ENCODE measurements at places on chromosomes 12 and 14. TPM values are rescaled to one million over a fixed set of nuclear protein-coding genes. Genes with fewer than 3 reads are reported as not detected.

DNA sequence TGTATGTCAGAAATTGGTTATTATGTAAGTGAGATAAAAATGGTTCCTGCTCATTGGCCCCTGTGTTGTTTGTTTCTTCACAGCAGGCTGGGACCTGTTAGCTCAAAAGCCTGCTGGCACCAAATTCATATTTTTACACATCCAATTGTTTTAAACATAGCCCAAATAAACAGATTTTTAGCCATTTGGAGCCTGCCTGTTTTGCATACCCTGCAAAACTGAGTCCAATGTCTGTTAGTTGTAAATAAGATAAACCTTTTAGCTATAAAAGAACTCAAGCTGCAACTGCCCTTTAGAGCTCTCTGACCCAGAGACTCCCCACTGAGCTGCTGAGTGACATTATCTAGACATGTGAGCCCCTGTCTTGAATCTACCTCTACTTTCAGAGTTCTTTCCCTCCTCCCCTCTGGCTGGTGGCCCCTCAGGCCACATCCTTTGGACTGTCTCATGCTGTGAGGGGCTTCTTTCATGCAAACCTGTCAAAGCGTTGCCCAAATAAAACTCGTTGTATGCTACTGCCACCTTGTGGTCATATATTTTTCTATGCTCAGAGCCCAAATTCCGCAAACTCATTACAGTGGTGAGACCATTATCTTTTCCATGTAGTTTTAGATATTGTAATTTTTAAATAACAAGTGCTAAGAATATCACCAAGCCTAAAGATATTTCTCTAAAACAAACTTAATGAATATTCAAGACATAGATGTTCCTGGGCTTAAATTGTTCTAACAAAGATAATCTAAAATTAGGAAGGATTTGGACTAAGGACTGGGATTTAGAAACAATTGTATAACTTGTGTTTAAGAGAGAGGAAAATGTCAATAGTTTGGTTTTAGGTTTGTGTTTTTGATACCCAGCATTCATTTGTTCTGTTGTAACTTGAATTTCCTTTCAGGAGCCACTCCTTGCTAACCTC lies 337.9 kb downstream of the AACS start:
- H3K4me1 ChIP-seq: no peaks in the 10 kb centered on the region
- DNase-seq: no peak
- H3K4me3 ChIP-seq: no peak overlapping the region
- no peaks in the 10 kb centered on the region for H3K27me3 ChIP-seq
- no peaks in the 10 kb centered on the region for H3K36me3 ChIP-seq

- no peaks in the 10 kb centered on the region for H3K27me3 ChIP-seq
- no peak overlapping the region for H3K27ac ChIP-seq
- no peak for DNase-seq
- H3K36me3 ChIP-seq: no peaks in the 10 kb centered on the region
Observed at GRCh38 chr12:13443498-13443897, 247.0 kb downstream of the EMP1 start.

GRCh38 chr14:100041271-100041670 lies 24.0 kb upstream of the EVL start:
- H3K36me3 ChIP-seq: no peaks in the 10 kb centered on the region
- H3K27ac ChIP-seq: no peak overlapping the region
- no peaks in the 10 kb centered on the region for H3K27me3 ChIP-seq
- no peak for DNase-seq
- no peaks in the 10 kb centered on the region for H3K4me1 ChIP-seq
- H3K4me3 ChIP-seq: no peak overlapping the region

GRCh38 chr12:69843608-69844007 lies 18.6 kb downstream of the MYRFL start:
- H3K27me3 ChIP-seq: no peaks in the 10 kb centered on the region
- DNase-seq: no peak
- no peak overlapping the region for H3K4me3 ChIP-seq
- H3K36me3 ChIP-seq: no peaks in the 10 kb centered on the region
- H3K27ac ChIP-seq: no peak overlapping the region
- H3K4me1 ChIP-seq: no peaks in the 10 kb centered on the region

GRCh38 chr12:131872154-131873051 lies 22.0 kb upstream of the ULK1 start:
- H3K4me3 ChIP-seq: no peak overlapping the region
- H3K27me3 ChIP-seq: no peaks in the 10 kb centered on the region
- no peak for DNase-seq
- no peak overlapping the region for H3K27ac ChIP-seq
- no peaks in the 10 kb centered on the region for H3K4me1 ChIP-seq
- no peaks in the 10 kb centered on the region for H3K36me3 ChIP-seq

DNA sequence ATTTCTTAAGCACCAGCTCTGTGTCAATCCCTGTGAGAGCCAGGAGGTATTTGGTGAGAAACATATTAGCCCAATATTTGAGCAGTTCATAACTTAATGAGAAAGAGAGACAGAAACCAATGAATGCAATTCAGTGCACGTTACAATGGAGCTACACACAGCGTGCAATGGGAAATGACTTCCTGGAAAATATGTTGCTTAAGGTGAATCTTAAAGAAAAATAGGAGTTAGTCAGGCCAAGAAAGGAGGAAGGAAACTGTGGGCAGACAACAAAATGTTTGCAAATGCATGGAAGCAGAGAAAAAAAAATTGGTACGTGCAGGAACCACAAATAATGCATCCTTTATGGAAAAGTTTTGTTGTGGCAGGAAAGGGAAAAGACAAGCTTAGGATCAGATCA lies 481.7 kb downstream of the BCAT1 start:
- H3K36me3 ChIP-seq: no peaks in the 10 kb centered on the region
- H3K27me3 ChIP-seq: no peaks in the 10 kb centered on the region

- H3K4me1 ChIP-seq: peaks cover 6% of the 10 kb centered on the region
- no peak overlapping the region for H3K27ac ChIP-seq
- DNase-seq: no peak
- H3K36me3 ChIP-seq: no peaks in the 10 kb centered on the region
- H3K27me3 ChIP-seq: peaks cover 17% of the 10 kb centered on the region
Observed at GRCh38 chr14:60514741-60515491, 6.0 kb downstream of the SIX6 start.

DNA sequence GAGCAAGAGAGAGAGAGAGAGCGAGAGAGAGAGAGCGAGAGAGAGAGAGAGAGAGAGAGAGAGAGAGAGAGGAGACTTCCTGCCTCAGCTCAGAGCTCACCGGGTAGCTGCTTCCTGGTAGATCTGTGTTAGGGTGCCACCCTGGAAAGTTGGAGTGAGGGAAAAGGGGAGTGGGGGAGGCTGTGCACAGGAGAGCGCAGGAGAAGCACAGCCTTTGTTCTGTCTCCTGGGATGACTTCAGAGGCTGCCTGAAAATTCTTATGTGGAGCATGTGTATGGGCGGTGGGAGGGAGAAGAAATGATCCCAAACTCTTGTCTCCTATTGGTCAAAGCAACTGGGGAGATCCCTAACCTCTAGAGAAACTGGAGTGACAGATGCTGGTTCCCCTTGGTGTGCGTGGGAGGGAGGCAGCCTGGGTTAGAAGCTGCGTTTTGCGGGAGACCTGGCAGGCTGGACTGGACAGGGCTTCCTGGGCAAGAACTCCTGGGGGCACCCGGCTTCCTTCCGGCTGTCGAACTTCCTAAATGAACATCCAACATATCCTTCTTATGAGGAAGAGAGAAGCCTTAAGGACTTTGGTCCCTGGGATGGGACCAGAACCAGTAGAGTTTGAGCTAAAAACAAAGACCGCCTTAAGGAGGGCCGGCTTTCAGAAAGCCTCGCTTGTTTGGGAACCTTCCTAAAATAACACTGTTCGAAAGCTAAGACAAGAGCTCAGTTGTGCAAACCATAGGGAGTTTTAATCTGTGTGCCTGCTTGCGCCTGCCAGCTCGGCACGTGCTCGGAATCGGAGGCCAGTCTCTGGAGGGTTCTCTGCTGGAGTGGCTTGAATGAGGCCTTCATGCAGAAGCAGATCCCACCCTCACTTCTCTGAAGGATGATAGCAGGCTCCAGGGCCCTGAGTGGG lies 30.4 kb upstream of the BEGAIN start:
- H3K4me3 ChIP-seq: no peak overlapping the region
- DNase-seq: no peak
- no peak overlapping the region for H3K27ac ChIP-seq
- H3K36me3 ChIP-seq: no peaks in the 10 kb centered on the region
- peaks cover 7% of the 10 kb centered on the region for H3K4me1 ChIP-seq
- no peaks in the 10 kb centered on the region for H3K27me3 ChIP-seq

GRCh38 chr12:97305651-97306050 lies 157.0 kb upstream of the RMST start:
- H3K4me3 ChIP-seq: no peak overlapping the region
- no peaks in the 10 kb centered on the region for H3K4me1 ChIP-seq
- H3K27ac ChIP-seq: no peak overlapping the region

GRCh38 chr14:44070046-44070445 lies 437.0 kb downstream of the FSCB start:
- no peak overlapping the region for H3K27ac ChIP-seq
- no peak overlapping the region for H3K4me3 ChIP-seq
- H3K4me1 ChIP-seq: no peaks in the 10 kb centered on the region
- DNase-seq: no peak

- no peak overlapping the region for H3K4me3 ChIP-seq
- H3K27me3 ChIP-seq: no peaks in the 10 kb centered on the region
- no peak overlapping the region for H3K27ac ChIP-seq
- H3K36me3 ChIP-seq: no peaks in the 10 kb centered on the region
- DNase-seq: no peak
Observed at GRCh38 chr14:45145214-45145613, 9.5 kb downstream of the FANCM start.

- H3K27me3 ChIP-seq: no peaks in the 10 kb centered on the region
- H3K27ac ChIP-seq: no peak within 1 kb of the TSS
- H3K4me3 ChIP-seq: peak within 1 kb of the TSS; percentile 74
Observed at GRCh38 chr14:90061685-90062126, at the start of gene KCNK13. Gene KCNK13 (plus strand): TSS chr14:90061994. CDS start chr14:90062206, 212 bp downstream.

GRCh38 chr12:112528521-112528920 lies 109.8 kb downstream of the PTPN11 start:
- no peaks in the 10 kb centered on the region for H3K36me3 ChIP-seq
- no peak overlapping the region for H3K4me3 ChIP-seq
- no peaks in the 10 kb centered on the region for H3K27me3 ChIP-seq

- no peak for DNase-seq
- H3K36me3 ChIP-seq: peaks cover 57% of the 10 kb centered on the region
- H3K4me1 ChIP-seq: peaks cover 17% of the 10 kb centered on the region
- H3K4me3 ChIP-seq: no peak overlapping the region
- no peaks in the 10 kb centered on the region for H3K27me3 ChIP-seq
Observed at GRCh38 chr14:74902941-74903705, 19.9 kb downstream of the RPS6KL1 start.

- no peaks in the 10 kb centered on the region for H3K4me1 ChIP-seq
- H3K27ac ChIP-seq: no peak overlapping the region
- no peak overlapping the region for H3K4me3 ChIP-seq
- DNase-seq: no peak
Observed at GRCh38 chr12:34048714-34049113, 26.4 kb downstream of the ALG10 start.

DNA sequence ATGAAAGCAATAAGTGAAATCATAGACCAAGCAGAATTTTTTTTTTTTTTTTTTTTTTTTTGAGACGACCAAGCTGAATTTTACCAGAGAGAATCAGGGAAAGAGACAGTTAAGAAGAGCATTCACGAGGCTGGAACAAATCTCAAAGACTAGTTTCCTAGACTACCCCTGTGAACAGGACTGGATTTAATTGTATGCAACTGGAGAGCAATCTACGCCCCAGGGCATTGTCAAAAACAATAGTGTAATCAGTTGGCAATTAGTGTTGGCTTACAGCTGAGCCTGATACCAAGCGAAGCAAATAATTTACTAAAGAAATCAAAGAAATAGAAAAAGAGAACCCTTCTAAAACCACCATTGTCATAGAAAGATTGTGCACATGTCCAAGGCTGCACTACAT lies 232.9 kb upstream of the CPNE8 start:
- H3K27me3 ChIP-seq: no peaks in the 10 kb centered on the region
- no peak overlapping the region for H3K4me3 ChIP-seq
- H3K27ac ChIP-seq: no peak overlapping the region
- no peaks in the 10 kb centered on the region for H3K36me3 ChIP-seq

DNA sequence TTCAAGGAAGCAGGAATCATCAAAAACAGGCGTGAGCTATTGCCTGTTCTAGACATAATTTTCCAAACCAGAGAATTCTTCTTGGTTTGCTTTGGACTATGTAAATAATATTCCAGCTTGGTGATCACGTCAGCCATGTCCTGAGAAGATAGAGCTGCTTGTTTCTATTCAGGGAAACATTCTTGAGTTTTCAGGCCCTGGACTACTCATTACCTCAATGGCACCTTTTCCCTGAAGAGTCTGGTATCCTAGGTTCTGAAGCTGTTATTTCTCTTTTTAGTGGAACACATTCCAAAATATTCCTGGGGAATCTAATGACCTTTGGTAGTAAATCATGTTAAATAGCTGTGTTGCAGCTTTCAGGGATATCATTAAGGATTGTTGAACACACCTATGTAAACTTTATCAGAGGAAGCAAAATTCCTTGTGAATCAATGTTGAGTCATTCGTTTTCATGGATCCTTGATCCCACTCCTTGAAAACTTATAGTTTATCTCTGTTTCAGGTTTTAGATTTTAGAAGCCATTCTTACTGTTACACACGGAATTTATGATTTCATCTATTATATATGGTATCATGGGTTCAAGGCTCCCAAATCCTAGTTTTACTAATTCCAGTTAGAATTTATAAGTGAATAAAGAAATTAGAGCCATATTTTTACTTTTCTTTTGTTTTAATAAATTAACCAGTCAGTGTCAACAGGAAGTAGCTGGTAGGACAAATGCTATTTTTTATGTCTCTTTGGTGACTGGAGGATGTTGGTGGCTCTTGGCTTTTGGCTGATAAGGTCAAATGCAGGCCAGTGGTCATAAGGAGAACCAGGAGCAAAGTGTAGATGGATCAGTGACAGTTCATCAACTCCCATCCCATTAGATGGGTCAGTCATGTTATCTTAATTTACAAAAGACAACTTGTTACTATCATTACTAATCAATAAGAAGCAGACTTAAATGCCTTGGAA lies 380.1 kb downstream of the ZFP36L1 start:
- no peaks in the 10 kb centered on the region for H3K27me3 ChIP-seq
- DNase-seq: no peak
- H3K4me3 ChIP-seq: no peak overlapping the region
- H3K4me1 ChIP-seq: no peaks in the 10 kb centered on the region

Gene DIO2
- 13.0 TPM for total RNA-seq

Gene CLEC1B
- not detected for total RNA-seq

Gene SOAT2
- 0.81 TPM for total RNA-seq

Gene MYF5
- total RNA-seq: not detected

Gene CLEC4A
- 5.1 TPM for total RNA-seq

Gene OAS2
- 11.9 TPM for total RNA-seq

Gene AQP6
- total RNA-seq: not detected

Gene PMCH
- total RNA-seq: not detected

Gene ASB2
- total RNA-seq: 47.2 TPM

Gene DLGAP5
- total RNA-seq: not detected

All from thoracic aorta (tissue), 2 donors.